ENCODE measurements at places on chromosomes 13 and 19.

DNA sequence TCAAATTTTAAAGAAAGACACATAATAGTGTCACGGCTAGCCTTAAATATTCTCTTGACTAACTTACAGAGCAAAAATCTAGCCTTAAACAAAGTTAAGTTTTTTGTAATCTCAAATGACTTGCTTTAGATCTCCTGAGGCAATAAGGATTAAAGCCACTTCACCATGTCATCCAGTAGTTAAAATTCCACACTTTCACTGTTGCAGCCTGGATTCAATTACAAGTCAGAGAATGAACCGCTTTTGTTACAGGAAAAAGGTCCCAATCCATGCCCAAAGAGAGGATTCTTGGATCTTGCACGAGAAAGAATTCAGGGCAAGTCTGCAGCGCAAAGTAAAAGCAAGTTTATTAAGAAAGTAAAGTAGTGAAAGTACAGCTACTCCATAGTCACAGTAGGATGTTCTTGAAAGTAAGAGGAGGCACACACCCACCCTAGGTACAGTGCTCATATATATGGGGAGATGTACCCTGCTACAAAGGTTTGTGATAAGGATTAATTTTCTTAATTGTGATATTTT lies 34.6 kb upstream of the CD177 start:
- no peak for DNase-seq

GRCh38 chr13:52599037-52599847 lies 43.0 kb upstream of the HNRNPA1L2 start:
- DNase-seq = no peak

DNA sequence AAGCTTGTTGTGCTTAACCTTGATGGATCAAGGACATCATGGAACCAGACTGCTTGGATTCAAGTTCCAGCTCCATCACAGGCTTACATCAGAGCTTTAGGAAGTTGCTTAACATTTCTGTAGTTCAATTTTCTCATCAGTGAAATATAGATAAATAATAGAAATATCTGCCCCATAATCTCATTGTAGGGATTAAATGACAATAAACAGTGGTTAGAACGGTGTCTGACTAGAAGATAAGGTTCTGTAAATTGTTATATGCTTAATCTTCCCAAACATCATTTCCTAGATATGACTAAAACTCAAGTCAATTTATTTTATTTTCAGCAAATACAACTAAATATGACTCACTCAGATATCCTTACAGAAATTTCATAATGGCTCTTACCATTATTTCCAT lies 83.5 kb downstream of the SLITRK1 start:
- no peak for DNase-seq

DNA sequence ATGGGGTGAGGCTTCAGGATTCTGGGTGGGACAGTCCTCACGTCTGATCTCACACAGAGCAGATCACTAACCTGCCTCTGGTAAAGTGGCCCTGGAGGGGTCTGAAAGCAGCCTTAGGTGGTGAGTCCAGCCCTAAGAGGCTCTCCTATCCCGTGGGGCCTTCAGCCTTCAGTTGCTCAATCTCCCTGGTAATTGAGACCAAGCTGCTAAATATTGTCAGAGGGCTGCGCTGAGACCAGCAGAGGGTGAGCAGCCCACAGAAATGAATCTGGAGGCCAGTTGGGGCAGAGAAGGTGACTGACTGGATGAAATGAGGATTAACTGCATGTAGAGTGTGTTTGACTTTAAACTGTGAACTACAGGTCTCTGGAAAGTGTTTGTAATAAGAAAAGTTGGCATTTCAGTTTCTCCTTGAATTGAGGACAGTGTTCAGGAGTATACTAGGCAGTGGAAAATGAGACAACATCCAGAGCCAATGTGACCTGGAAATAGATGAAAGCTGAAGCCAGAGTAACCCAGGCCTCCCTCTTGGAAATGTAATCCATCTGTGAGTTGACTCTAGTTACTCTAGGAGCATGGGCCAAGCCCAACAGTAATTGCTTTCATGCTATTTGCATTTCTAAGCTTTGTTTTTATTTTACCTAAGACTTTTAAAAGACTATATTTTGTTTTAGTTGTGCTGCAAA lies 14.3 kb upstream of the HSPH1 start:
- no peak for DNase-seq

GRCh38 chr13:108944760-108945159 lies 315.3 kb downstream of the MYO16 start:
- DNase-seq = no peak

GRCh38 chr13:27406178-27406939 lies 18.1 kb upstream of the GTF3A start:
- DNase-seq = no peak

Measured in activated CD4-positive, alpha-beta T cell treated with anti-CD3 and anti-CD28 coated beads, Interleukin-2, amount 50 U/mL, for 4 hours (primary cell).